ENCODE measurements at places on chromosomes 4 and X.

GRCh38 chr4:114026447-114026846 lies 47.0 kb upstream of the ARSJ start:
- no peaks in the 10 kb centered on the region for H3K27me3 ChIP-seq
- no peaks in the 10 kb centered on the region for H3K36me3 ChIP-seq
- H3K27ac ChIP-seq = no peak overlapping the region
- no peak for DNase-seq

DNA sequence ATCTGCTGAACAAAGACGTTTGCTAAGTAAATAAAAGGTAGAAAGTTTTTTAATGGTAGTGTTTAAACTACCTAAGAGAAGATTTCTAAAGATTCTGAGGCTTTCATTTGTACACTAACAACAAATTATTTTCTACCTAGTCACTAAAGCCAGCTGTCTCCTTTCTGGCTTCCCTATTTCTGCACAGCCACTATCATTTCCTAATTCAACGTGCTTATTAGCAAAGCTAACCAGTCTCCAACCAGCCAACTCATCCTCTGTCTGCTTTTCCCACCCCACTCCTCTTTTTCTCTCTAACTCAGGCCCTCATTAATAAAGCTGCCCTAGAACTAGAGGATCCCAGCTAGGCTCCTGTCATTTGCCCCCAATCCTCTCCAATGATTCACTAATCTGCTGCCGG lies 118.2 kb downstream of the ZNF827 start:
- peaks cover 57% of the 10 kb centered on the region for H3K36me3 ChIP-seq
- no peaks in the 10 kb centered on the region for H3K27me3 ChIP-seq
- DNase-seq = no peak
- H3K27ac ChIP-seq = no peak overlapping the region
- H3K4me3 ChIP-seq = no peak overlapping the region

DNA sequence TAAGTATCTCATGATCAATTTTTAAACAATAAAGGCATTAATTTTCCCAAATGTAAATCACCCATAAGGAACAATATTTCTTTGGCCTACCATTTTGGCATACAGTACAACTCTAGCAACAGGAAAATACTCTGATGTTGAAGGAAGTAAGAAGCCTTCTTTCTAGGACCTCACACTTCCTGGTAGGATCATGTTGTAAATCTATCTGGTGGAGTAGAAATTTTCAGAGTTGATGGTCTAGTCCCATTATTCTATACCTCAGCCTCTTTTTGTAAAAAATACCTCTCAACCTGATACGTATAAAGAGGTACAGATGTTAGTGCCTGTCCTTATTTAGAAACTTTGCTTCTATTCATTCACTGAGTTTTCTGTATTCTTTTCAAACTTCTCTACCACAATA lies 40.2 kb upstream of the GRID2 start:
- no peak overlapping the region for H3K4me3 ChIP-seq
- H3K36me3 ChIP-seq = no peaks in the 10 kb centered on the region
- no peak overlapping the region for H3K27ac ChIP-seq
- no peak for DNase-seq

- H3K4me3 ChIP-seq = no peak overlapping the region
- DNase-seq = no peak
- H3K27me3 ChIP-seq = no peaks in the 10 kb centered on the region
These were observed 317.3 kb upstream of the F9 start for GRCh38 chrX:139213241-139213709.

DNA sequence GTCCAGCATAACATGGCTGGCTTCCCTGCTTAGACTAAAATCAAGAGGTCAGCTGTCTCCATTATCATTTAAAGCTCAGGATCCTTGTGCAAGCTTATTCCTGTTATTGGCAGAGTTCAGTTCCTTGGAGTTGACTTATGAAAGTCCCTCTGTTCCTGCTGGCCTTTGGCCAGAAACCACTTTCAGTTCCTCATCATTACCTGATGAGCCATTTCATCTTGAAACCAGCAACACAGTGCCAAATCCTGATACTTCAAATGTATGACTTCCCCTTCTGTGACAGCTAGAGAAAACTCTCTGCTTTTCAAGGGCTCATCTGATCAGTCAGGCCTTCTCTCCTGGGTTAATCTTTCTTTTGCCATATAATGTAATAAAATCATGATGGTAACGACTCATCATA lies 110.6 kb upstream of the FSTL5 start:
- DNase-seq = no peak
- H3K27ac ChIP-seq = no peak overlapping the region
- H3K4me3 ChIP-seq = no peak overlapping the region
- no peaks in the 10 kb centered on the region for H3K36me3 ChIP-seq
- no peaks in the 10 kb centered on the region for H3K27me3 ChIP-seq

- DNase-seq = peak; percentile 53
- H3K27me3 ChIP-seq = no peaks in the 10 kb centered on the region
- no peaks in the 10 kb centered on the region for H3K36me3 ChIP-seq
- H3K4me1 ChIP-seq = no peaks in the 10 kb centered on the region
- no peak overlapping the region for H3K27ac ChIP-seq
These were observed 44.8 kb downstream of the GRIA2 start for GRCh38 chr4:157265281-157265680.

- H3K27me3 ChIP-seq = no peaks in the 10 kb centered on the region
- no peaks in the 10 kb centered on the region for H3K4me1 ChIP-seq
- no peak overlapping the region for H3K27ac ChIP-seq
- H3K36me3 ChIP-seq = no peaks in the 10 kb centered on the region
- H3K4me3 ChIP-seq = no peak overlapping the region
- DNase-seq = peak; percentile 80
These were observed 822.1 kb upstream of the GALNTL6 start for GRCh38 chr4:170990989-170991589.

- no peaks in the 10 kb centered on the region for H3K27me3 ChIP-seq
- H3K36me3 ChIP-seq = no peaks in the 10 kb centered on the region
- no peaks in the 10 kb centered on the region for H3K4me1 ChIP-seq
- no peak overlapping the region for H3K4me3 ChIP-seq
- DNase-seq = peak; percentile 69
These were observed 102.4 kb downstream of the CLNK start for GRCh38 chr4:10582059-10582686.

DNA sequence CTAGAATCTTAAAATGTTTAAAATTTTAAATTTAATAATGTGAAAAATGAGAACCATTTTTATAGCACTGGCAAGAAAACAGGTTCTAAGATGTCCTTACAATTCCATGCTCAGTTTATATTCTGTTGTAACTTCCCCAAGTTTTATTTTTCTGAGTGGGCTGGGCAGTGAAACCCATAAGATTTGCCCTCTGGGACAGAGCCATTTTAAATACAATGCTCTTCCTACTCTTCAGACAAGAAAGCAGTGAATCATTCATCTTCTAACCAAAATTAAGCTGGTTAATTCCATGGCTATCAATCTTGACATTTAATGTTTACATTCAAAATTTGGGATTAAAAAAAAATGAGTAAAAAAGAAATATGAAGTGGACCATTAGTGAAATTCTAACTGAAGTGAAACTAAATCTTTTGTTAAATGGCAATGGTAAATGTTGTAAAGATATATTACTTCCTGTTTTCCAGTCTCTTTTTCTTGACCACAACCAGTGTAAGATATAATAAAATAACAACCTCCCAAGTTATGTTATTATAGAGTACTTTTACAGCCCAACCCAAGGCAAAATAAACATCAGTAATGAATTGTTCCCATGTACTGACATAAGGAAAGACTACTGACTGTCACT lies 37.2 kb upstream of the PTPN13 start:
- no peak for DNase-seq
- no peak overlapping the region for H3K4me3 ChIP-seq
- peaks cover 8% of the 10 kb centered on the region for H3K4me1 ChIP-seq
- no peak overlapping the region for H3K27ac ChIP-seq
- H3K27me3 ChIP-seq = peaks cover 47% of the 10 kb centered on the region
- H3K36me3 ChIP-seq = no peaks in the 10 kb centered on the region
